ENCODE measurements at places on chromosomes 6 and 20.

DNA sequence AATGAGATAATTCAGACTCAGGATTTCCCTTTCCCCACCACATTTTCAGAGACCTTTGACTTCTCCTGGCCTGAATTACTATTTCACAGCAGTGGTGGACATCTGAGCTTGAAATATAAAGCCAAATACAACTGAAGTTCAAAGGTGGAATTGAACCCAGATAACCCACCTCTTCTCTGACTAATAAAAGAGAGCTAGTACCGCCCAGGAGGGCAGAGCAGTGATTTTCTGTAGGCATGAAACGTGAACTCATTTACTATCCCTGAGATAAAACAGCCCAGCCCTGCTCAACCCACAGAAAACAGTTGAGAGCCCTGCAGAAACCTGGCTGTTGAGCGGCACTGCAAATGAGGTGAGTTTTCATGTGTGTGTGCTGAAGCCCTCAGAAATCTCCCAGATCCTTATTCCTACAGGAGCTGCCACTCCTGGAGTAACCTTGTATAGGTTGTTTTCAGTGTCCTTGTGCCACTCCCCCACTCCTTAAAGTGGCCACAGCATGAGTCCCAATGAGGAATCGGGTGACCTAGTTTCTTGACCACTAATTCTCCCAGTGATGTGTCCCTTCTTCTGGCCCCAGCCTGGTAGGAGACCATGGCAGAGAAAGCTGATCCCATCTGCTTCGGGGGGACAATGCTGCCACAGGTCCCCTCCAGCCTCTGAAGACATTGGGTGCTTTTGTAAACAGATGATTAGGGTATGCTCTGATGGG is 99.2 kb downstream of the NOL4L start:
- peaks cover 26% of the 10 kb centered on the region for H3K4me1 ChIP-seq
- no peak overlapping the region for H3K27ac ChIP-seq
- no peaks in the 10 kb centered on the region for H3K27me3 ChIP-seq
- no peak for DNase-seq
- H3K4me3 ChIP-seq: no peak overlapping the region

- H3K36me3 ChIP-seq: no peaks in the 10 kb centered on the region
- peak overlapping the region; percentile 20 for H3K27ac ChIP-seq
- H3K27me3 ChIP-seq: no peaks in the 10 kb centered on the region
- peaks cover 84% of the 10 kb centered on the region for H3K4me1 ChIP-seq
- no peak overlapping the region for H3K4me3 ChIP-seq
Observed at GRCh38 chr6:13427316-13427715, 60.1 kb downstream of the GFOD1 start.

- H3K4me3 ChIP-seq: no peak overlapping the region
- no peaks in the 10 kb centered on the region for H3K27me3 ChIP-seq
- DNase-seq: no peak
- H3K4me1 ChIP-seq: peaks cover 6% of the 10 kb centered on the region
- peaks cover 5% of the 10 kb centered on the region for H3K36me3 ChIP-seq
Observed at GRCh38 chr6:83891586-83891985, 32.1 kb downstream of the CYB5R4 start.

DNA sequence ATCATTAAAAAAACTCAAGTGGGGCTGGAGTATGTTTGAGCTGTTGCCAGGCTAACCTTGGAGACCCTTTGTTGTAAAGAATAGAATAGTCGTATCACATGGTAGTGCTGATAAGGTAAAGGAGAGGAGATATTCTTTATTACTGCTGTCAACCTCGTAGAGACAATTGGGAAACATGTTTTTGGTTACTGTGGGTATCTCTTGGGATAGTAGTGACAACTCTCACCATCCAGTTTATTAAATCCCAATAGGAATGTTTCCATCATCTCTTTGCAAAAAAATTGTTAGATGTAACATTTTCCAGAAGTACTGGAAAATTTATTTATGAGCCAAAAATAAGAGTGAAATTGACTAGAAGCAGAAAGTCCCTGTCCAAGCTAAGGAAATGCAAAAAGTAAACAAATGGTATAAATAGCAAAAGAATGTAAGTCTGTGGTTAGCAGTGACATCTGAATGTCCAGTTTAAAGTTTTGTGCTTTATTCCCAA is 829.3 kb upstream of the CITED2 start:
- H3K4me3 ChIP-seq: no peak overlapping the region
- H3K27ac ChIP-seq: no peak overlapping the region
- no peaks in the 10 kb centered on the region for H3K4me1 ChIP-seq
- DNase-seq: no peak
- H3K36me3 ChIP-seq: no peaks in the 10 kb centered on the region

GRCh38 chr6:145076115-145076841 is 659.0 kb downstream of the EPM2A start:
- H3K27me3 ChIP-seq: no peaks in the 10 kb centered on the region
- H3K36me3 ChIP-seq: no peaks in the 10 kb centered on the region
- H3K4me3 ChIP-seq: no peak overlapping the region
- no peak overlapping the region for H3K27ac ChIP-seq
- H3K4me1 ChIP-seq: no peaks in the 10 kb centered on the region

DNA sequence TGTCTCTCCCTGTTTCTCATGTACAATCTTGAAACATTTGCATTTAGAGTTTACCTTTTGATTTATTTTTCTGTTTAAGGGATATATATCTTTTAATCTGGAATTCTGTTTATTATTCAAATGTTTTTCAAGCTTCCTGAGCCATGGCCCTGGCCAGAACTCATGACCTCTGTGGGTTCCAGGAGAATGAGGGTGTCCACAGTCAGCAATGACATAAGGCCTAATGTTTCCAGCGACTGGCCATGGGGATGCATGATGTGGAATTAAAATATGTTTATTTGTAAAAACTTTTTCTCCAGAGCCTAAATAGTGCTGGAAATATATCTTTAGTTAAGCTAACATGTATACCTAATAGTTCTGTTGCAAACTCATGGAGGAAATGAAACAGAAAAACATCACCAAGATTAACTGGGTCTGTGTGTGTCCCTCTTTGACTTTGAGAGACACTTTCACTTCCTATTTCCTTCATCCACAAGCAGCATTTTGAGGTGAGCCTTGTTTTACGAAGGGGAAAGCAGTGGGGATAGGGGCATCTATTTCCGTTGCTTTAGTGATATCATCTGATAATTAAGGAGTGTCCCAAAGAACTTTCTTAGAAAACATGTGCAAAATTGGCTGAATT is 87.6 kb downstream of the SMOC2 start:
- H3K27me3 ChIP-seq: no peaks in the 10 kb centered on the region
- H3K4me3 ChIP-seq: no peak overlapping the region
- H3K36me3 ChIP-seq: no peaks in the 10 kb centered on the region
- peak overlapping the region; percentile 81 for H3K27ac ChIP-seq
